Stimulated activated CD4-positive, alpha-beta T cell treated with anti-CD3 and anti-CD28 coated beads, Interleukin-4, amount 100 ng/mL, for 24 hours (primary cell): ENCODE measurements at places on chromosomes 2 and 18.
A peak's percentile ranks its signal among the peaks of the same experiment; 100 is the strongest.

GRCh38 chr2:222242532-222242931 lies 56.3 kb downstream of the PAX3 start:
- no peak for DNase-seq

DNA sequence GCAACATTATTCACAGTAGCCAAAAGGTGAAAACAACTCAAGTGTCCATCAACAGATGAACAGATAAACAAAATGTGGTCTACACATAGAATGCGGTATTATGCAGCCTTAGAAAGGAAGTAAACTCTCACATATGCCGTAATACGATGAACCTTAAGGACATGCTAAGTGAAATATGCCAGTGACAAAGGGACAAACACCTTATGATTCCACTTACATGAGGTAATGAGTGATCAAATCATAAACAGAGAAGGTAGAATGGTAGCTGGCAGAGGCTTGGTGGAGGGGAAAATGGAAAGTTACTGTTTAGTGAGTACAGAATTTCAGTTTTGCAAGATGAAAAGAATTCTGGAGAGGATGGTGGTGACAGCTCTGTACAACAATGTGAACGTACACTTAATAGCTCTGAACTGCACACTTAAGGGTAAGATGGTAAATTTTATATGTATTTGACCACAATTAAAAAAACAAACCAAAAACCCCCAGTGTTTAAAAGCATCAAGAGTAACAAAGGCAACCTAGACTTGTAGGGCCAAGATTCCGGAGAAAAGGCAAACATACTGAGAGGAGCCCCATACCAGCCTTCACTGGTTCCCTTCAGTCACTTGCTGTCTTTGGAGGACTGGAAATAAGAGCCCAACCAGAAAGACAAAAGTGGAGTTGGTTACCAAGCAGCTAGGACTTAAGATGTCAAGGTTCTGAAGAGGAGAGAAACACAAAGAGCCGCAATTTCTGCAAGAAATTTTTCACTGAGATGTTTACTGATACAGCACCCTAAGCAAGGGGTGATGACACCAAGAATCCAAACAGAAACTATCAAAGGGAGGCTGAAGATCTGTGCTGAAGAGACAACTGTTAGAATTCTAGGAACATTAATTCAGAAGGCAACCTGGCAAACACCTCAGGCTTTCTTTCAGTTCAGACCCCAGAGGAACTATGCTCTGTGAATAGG lies 61.3 kb downstream of the CUL3 start:
- no peak for DNase-seq

- DNase-seq: no peak
Observed at GRCh38 chr2:148913492-148913891, 38.5 kb downstream of the KIF5C start.

DNA sequence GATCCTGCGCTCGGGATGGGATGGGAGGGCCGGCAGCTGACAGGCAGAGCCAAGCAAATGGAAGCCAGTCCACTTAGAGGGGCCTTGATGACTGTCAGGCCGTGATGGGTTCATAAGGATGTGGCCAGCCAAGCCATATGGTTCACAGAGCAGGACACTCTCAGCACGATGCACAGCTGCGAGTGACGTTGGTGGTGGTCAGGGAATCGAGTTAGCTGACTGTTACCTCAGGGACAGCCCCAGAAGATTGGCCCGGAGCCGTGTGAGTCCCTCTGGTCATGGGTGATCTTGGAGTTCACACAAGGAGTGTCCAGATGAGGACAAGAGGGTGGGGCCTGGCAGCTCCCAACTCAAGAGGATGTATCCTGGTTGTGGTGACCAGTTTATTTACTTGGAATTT lies 70.2 kb downstream of the TPGS2 start:
- DNase-seq: no peak

- DNase-seq: no peak
Observed at GRCh38 chr2:2694746-2695145, 363.7 kb upstream of the MYT1L start.

DNA sequence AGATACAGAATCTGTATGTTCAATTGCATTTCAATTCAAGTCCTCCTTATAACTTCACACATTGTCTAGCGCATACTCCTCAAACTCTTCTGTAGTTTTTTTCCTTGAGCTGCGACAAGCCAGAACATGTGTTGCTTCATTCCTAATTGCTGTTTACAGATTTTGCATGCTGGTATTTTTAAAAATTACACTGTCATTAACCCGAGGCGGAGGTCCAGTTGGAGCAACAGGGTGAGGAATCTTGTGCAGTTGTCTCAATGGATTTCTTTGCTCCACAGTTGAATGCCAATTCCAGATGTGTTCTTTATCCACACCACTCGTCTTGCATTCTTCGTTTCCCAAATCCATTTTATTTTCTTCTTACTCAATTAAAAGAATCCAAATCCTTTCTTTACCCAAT lies 16.4 kb upstream of the SERPINB13 start:
- DNase-seq: no peak

GRCh38 chr18:78977637-78978348 lies 1.8 kb upstream of the SALL3 start:
- DNase-seq: no peak

GRCh38 chr2:45974056-45974455 lies 322.6 kb downstream of the PRKCE start:
- DNase-seq: no peak

GRCh38 chr2:233705911-233706506 lies 6.7 kb upstream of the UGT1A5 start:
- DNase-seq: no peak

DNA sequence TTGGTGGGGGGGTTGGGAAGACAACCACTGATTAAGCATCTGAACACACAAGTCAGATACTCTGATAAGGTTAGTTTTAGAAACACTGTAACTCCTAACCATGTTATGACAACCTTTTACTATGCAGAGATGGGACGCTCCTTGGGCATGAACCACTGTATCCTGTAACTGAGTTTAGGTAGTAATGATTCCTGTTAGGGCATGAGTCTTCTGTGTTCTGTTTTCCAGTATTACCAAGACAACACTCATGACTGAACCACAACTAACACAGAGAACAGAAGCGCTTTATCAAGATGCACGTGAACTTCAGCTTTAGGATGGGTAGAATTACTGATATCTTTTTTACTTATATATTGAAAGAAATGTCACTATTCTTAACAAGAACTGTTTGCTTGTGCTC lies 14.1 kb upstream of the CREB1 start:
- DNase-seq: no peak

DNA sequence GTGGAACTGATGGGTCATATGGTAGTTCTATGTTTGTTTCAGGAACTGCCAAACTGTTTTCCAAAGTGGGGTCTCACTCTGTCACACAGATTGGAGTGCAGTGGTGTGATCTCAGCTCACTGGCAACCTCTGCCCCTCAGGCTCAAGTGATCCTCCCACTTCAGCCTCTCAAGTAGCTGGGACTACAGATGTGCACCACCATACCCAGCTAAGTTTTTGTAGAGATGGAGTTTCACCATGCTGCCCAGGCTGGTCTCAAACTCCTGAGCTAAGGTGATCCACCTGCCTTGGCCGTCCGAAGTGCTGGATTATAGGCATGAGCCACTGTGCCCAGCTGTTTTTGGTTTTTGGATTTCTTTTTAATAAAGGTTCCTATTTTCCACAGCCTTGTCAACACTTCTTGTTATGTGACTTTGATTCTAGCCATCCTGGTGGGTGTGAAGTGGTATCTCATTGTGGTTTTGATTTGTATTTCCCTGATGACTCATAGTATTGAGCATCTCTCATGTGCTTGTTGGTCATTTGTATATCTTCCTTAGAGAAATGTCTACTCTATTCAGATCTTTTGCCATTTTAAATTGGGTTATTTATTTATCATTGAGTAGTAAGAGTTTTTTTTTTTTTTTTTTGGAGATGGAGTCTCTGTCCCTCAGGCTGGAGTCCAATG lies 22.8 kb downstream of the NPC1 start:
- DNase-seq: no peak

- peak; percentile 41 for DNase-seq
Observed at GRCh38 chr2:27441958-27442919, at the start of gene KRTCAP3. KRTCAP3 (plus strand) TSS chr2:27442381; CDS start chr2:27442413, 32 bp downstream.

DNA sequence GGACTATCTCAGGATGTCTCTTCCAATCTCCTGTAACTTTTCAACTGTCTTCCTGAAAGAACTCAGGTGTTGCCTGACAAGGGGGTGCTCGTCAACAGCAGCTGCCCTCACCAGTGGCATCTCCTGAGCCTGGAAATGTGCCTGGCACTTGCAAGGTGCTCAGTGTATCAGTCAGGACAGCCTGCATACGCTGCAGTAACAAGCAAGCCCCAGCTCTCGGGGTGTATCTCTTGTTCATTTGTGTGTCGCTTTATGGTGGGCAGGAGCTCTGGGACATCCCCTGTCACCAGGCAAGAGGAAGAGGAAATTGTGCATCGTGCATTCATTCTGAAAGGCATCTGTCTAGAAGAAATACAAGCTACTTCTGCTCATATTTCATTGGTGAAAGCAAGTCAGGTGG lies 263.1 kb downstream of the DCDC2C start:
- no peak for DNase-seq

DNA sequence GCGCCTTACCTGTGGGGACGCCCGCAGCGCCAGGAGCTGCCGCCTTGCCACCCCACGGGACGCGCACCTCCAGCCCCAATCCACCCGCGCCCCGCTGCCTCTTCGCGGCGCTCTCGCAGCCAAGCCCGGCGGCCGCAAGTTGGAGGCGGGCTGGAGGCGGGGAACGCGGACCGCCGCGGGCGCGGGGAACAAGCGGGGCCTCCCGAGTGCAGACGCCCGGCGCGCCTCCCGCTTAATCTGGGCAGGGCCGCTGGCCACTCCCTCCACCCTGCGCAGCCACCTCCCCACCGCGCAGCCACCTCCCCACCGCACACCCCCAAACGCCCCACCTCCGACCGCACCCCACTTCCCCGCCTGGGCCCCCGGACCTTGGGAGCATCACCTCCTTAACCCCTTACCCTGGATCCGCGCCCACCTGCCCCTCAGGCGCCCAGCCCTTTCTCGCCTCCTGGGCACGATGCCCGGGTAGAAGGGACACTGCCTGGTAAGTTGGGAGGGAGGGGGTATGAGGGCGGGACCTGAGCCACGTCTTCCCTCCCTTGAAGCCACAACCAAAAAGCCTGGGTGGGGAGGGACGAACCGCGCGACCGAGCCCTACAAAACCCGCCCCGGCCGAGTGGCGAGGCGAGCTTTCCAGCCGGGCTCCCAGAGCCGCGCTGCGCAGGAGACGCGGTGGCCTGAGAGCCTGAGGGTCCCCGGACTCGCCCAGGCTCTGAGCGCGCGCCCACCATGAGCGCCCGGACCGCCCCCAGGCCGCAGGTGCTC lies at the start of the genes COL4A3 and COL4A4:
COL4A3 (plus strand) TSS at position 627 of the 765 bp plus-strand sequence; CDS start at position 730, 103 bp downstream.
COL4A4 (minus strand) TSS at position 208 of the 765 bp plus-strand sequence. CDS start 16,722 bp downstream, outside the sequence.
- no peak for DNase-seq

- no peak for DNase-seq
Observed at GRCh38 chr2:42951263-42951938, 159.0 kb upstream of the HAAO start.

DNA sequence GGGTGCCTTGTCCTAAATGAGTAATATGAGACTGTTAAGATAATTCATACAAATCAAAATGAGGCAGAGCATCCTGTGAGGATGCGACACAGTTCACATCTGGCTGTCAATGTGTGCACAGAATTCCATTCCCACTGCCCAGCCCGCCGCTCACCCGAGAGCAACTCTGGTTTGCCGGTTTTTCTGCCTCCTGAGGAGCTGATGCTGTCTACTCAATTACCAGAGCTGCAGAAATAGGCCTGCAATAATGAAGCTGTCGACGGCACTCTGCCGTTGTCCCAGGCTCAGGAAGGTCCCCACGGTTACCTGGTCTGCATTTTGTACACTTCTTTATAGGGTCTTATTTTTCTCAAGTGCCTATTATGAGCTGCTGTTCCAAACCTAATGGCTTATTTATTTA lies 55.7 kb upstream of the LYPD1 start:
- no peak for DNase-seq

GRCh38 chr2:96618596-96619283 lies 19.4 kb downstream of the KANSL3 start:
- DNase-seq: no peak

DNA sequence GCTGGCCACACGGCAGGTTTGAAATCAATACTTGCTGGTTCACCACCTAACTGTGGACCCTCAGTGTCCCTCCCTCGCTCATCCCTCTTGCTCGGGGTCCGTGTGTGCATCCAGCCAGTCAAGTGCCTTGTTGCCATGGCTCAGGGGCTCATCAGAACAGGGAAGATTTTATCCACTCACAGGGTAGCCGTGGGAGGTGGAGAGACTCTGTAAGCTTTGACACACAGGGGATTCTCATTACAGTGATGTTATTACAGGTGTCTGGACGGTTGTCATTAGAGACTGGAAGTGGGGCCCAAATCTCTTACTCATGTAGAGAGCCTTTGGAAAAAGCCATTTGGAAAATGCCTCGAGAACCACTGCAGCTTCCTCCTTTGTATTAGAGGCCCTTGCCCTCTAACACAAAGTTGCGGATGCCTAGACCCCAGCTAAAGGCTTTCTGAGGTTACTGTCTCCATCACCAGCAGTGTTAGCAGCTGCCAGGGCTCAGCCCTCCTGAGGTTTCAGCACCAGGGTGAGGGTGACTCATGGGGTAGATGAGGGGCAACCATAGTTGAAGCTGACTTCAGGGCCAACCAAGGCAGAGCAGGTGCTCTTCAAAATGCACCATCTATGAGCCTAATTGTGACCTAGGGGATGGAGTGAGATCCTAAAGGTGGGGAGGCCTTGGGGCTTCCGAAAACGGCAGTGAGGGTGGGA lies 195.6 kb downstream of the CLIP4 start:
- no peak for DNase-seq

GRCh38 chr2:12675352-12675795 lies 41.4 kb upstream of the TRIB2 start:
- no peak for DNase-seq

DNA sequence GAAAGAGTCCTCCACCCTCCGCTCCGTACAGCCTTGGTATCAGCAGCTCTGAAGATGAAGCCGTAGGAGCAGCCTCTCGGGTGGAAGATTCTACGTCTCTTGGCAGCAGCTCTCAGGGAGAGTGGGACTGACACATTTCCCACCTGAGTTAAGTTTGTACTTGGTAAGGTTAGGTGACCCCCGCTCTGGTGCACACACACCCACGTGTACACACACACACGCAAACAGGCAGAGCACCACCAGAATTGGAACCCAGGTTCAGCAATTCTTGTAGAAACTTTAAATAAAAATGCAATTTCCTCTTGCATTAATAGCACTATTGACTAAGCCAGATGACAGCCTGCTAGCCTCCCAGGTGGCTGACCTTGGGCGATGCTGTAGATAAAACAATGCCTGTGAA lies 111.5 kb downstream of the MBP start:
- DNase-seq: no peak

GRCh38 chr18:13487237-13487636 lies 239.1 kb downstream of the FAM210A start:
- no peak for DNase-seq

GRCh38 chr2:198968545-198968944 lies 489.2 kb downstream of the SATB2 start:
- DNase-seq: no peak

- peak; percentile 40 for DNase-seq
Observed at GRCh38 chr2:111117598-111118480, 2.9 kb upstream of the BCL2L11 start.

DNA sequence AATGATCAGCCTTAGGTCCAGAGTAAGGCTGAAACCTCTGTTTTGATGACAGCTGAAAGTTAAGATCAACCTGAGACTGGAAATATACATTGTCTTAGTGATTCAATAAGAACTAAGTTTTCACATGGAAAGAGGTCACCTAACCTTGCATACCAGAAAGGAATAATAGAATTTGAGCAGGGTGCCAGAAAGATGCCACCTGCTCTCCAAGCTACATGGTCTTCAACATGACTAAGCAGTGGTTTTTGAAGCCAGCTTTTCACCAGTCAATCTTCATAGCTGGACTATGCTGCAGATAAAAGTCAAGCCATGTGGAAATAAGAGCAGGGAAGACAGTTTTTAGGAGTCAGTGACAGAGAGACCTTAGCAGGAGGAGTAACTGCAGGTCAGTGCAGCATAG lies 589.4 kb upstream of the SYT4 start:
- DNase-seq: no peak
